ENCODE measurements at places on chromosomes 12 and 14.
A peak's percentile ranks its signal among the peaks of the same experiment; 100 is the strongest.

GRCh38 chr14:100292301-100292775 is 13.9 kb downstream of the SLC25A29 start:
- no peak for DNase-seq

GRCh38 chr14:69242311-69243224 is 17.4 kb upstream of the GALNT16 start:
- peak; percentile 65 for DNase-seq

GRCh38 chr12:47801904-47802246 is 17.8 kb downstream of the HDAC7 start:
- no peak for DNase-seq

GRCh38 chr12:65014504-65015271 is 106.4 kb downstream of the WIF1 start:
- DNase-seq, result peak; percentile 90

GRCh38 chr12:108972358-108972757 is 48.5 kb downstream of the SVOP start:
- peak; percentile 20 for DNase-seq

GRCh38 chr12:119204131-119204530 is 25.4 kb downstream of the HSPB8 start:
- DNase-seq, result no peak

GRCh38 chr14:34222867-34223266 is 239.2 kb downstream of the SPTSSA start:
- DNase-seq, result no peak

DNA sequence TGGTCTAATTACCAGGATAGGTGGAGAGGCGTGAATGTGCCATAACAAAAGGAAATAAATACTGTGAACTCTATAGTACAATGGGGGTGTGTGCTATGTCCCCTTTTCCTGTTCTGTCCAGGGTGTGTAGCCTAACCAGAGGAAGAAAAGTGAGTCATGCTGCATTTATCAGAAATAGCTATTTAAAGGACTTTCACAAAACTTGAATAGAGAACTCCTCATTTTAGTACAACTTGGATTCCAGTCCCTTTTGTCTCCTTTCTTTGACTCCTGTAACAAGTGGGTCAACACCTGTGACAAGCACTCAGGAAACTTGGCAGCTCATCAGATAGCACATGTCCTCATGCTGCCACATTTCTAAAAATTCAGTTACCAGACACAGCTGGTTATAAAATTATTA is 123.4 kb downstream of the CCDC91 start:
- DNase-seq, result peak; percentile 12

GRCh38 chr12:108730365-108731104 is 783 bp downstream of the CORO1C start:
- peak; percentile 87 for DNase-seq

DNA sequence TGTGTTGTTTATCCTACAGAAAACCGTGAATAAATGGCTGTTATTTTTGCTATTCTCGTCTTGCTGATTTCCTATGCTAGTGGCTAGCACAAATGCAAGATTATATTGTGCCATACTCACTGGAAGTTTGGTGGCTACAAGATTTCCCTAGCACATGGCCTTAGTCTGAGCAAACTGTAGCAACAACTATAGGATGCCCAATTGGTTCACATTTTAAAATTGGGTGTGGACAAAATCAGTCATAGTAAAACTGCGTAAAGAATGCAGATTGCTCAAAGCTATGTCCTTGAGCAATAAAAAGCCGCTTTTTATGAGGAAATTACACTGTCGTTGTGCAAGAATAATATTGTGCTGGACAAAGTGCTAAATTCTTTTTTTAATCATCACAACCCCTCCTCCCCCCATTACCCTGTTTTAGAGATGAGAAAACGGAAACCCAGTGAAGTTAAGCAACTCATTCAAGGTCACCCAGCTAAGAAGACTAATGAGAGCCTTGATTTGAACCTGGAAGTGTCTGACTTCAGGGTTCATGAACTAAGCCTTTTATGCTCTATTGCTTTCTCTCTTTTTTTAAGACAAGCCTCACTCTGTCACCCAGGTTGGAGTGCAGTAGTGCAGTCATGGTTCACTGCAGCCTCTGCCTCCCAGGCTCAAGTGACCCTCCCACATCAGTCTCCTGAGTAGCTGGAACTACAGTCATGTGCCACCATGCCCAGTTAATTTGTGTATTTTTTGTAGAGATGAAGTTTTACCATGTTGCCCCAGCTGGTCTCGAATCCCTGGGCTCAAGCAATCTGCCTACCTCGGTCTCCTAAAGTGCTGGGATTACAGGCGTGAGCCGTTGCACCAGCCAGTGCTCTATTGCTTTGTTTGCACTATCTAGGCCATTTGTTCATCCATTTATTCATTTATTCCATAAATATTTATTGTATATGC is 73.6 kb downstream of the SRGAP1 start:
- DNase-seq, result peak; percentile 97

- no peak for DNase-seq
Observed at GRCh38 chr12:69540987-69541386, 44.3 kb upstream of the CCT2 start.

DNA sequence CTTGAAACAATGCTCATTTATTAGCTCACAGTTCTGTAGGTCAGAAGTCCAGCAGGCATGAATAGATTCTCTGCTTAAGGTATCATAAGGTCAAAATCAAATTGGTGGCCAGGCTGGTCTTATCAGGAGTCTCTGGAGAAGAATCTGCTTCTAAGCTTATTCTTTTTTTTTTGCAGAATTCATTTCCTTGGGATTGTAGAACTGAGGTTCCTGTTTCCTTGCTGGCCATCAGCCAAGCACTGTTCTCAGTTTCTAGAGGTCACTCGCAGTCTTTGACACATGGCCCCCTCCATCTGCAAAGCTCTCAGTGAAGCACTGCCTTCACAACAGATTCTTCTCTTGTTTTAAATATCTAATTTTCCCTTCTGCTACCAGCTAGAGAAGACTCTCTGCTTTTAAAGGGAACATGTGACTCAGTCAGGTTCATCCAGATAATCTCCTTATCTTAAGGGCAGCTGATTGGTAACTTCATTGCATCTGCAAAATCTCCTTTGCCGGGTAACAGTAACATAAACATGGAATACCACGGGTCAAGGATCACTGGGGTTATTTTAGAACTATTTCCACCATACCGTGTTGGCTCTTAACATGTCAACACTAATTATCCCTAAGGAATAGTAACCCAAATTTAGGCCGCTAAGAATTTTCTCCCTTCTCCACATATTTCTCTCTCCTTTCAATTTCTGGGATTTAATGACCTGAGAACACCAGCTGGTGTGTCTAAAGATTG is 25.3 kb downstream of the RHOJ start:
- no peak for DNase-seq

- DNase-seq, result no peak
Observed at GRCh38 chr12:121515615-121516014, 65.2 kb downstream of the KDM2B start.

GRCh38 chr12:13377698-13378097 is 181.2 kb downstream of the EMP1 start:
- no peak for DNase-seq

GRCh38 chr12:112927925-112928324 is 10.3 kb upstream of the OAS3 start:
- no peak for DNase-seq

DNA sequence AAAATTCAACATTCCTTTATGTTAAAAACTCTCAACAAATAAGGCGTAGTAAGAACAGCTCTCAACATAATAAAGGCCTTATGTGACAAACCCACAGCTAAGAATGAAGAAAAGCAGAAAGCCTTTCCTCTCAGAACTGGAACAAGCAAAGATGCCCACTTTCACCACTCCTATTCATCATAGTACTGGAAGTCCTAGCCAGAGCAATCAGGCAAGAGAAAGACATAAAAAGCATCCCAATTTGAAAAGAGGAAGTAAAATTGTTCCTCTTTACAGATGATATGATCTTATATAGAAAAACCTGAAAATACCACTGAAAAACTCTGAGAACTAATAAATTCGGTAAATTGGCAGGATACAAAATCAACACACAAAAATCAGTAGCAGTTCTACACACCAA is 52.1 kb downstream of the STON2 start:
- DNase-seq, result no peak

DNA sequence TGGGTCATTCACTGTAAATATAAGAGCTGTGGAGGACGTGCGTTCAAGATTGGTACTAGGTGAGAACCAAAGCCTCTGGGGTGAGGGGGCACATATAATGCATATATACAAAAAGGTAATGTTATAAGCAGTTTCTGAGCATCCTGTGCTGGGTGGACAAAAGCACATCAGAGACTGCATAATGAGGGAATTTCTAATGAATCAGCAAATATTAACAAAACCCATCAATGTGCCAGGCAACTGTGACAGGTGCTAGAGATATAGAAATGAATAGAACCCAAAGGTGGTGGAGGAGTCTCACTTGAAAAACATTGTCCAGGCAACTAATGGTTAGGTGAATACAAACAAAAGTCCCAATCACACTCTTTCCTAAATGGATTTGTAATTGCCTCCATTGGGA is 74.7 kb downstream of the GPR65 start:
- no peak for DNase-seq

GRCh38 chr12:19962192-19962591 is 406.1 kb upstream of the PDE3A start:
- DNase-seq, result no peak

DNA sequence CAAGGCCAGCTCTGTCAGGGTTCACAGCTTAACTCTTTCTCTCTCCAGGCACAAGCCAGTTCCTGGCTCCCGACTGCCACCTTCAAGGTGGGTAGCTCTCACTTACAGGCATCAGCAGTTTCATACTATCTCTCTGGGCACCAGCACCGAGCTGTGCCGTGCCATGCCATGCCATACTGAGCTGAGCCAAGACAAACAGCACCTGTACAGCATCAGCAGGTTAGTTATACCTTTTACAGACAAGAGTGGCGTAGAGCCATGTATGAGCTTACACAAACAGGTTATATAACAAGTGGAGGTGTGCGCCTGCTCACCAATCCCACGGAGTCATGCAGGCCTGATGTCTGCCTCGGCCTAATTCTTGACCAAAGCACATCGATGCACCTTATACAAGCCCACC is 1098.7 kb downstream of the AACS start:
- DNase-seq, result no peak

GRCh38 chr12:12899530-12900380 is 8.4 kb downstream of the GPRC5A start:
- DNase-seq, result peak; percentile 87

DNA sequence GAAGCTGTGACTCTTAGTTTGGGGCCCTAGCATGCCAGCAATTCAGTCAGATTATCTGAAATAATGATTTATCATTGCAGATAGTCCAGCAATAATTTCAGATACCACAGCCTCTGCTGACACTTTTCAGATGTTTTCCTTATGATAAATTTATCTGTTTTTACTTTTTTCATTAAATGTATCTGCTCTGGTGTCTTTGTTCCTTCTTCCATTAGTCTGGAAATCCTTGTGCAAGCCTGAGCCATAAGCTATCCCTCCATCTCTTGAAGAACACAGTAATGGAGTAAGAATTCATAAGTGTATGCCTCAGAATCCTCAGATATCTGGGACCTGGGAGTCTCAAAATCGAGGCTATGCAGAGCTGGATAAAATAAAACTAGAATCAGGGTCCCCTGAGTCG is 146.4 kb upstream of the KRR1 start:
- no peak for DNase-seq

DNA sequence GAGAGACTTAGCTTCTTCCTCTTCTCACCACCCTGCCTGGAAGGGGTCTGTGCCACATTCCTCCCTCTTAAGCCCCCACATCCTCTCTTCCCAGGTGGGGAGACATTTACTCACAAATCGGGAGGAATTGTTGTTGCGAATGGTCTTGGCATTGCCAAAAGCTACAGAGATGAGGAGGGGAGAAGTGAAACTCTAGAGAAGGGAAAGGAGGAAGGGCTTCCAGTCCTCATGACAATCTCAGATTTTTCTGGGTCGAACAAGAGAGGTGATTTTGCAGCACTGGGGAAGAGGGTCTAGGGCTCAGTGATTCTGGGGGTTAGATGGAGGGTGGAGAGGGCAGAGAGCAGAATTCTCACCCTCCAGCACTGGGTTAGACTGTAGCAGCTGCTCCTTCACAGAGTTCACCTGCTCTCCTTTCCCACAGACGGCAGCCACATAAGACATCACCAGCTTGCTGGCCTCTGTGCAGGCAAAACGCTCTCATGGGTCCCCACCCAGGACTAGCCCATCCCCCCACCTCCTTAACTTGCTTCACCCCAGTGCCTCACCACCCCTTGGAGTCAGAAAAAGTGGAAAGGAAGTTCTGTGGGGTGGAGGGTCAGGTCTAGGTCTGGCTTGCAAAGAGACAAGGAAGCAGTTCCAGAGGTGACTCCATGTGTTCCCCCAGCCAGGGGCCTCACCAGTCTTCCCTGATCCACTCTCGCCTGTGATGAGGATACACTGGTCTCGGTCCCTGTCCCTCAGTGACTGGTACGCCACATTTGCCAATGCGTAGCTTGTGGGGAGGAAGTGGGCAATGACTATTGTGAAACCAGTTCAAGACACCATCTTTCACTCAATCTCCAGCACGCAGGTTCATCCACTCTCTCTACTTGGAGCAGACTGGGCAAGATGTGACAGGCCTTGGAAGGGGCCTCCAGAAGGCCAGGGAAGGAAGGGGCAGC is 2.7 kb downstream of the MYO1A start:
- DNase-seq, result no peak

DNA sequence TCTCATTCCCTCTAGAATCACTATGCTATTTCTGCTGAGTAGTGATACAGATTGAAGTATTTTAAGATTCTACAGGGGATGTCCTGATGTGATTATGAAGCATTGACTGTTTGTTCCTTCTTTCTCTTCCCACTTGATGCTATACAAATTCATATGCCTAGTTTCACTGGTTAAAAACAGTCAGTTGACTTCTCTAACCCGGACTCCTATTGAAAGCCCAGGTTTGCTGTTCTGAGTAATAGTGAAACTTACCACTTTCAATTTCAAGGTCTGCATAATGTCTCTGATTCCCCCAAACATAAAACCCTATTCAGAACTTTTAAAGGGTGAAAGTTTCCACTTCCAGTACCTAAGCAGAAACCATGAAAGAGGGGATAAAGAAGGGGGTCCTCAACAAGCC is 117.7 kb upstream of the RPL10L start:
- no peak for DNase-seq

DNA sequence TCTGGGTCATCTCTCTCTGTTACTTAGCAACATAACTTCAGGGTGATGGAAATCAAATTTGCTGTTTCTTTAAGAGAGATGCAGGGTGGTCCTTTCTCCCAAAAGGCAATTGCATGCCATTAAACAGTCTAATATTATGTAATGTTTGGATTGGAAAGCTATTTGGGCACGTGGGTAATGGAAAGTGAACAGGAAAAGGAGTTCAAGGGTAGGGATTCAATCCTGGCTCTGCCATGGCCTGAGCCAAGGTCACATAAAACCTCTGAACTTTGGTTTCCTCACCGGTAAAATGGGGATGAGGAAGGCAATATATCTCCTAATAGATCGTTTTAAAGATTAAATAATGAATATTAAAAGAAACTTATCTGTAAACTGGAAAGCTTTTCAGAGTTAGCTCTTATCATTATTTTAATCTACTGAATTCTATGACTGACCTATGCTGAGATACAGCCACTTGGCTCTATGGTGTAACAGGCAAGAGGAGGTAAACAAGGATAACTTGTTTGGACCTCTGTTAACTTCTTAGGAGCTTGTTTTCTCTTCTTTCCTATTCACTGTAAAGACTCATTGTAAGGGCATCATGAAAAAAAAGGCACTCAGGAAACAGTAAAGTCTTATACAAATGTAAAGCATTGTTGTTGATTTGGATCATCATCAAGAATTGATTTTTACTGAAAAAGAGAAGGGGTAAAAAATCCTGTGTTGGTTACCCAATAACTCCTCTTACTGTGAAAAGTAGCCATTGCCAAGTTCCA is 55.7 kb upstream of the OVCH1 start:
- DNase-seq, result no peak

Data from epithelial cell of esophagus (primary cell).